Smooth muscle cell of the umbilical artery (primary cell): ENCODE measurements at places on chromosomes 7 and 10. TPM values are rescaled to one million over a fixed set of nuclear protein-coding genes. Genes with fewer than 3 reads are reported as not detected.

ASZ1 gene
- total RNA-seq: not detected in 2 replicates

HOXA11 gene
- total RNA-seq: 13.2 and 13.4 TPM in 2 replicates

AUTS2 gene
- total RNA-seq: 2.1 and 12.3 TPM in 2 replicates

TMEM270 gene
- total RNA-seq: not detected in 2 replicates

PCDH15 gene
- total RNA-seq: under 0.01 and 0.05 TPM in 2 replicates

CALD1 gene
- 600 and 815 TPM in 2 replicates for total RNA-seq

LIPK gene
- not detected in 2 replicates for total RNA-seq

PSD gene
- 2.4 and 12.2 TPM in 2 replicates for total RNA-seq

RAMP3 gene
- total RNA-seq: not detected in 2 replicates
